Neural cell (in vitro differentiated cells): ENCODE measurements at places on chromosomes 6 and 20. TPM values are rescaled to one million over a fixed set of nuclear protein-coding genes. Genes with fewer than 3 reads are reported as not detected.

ATRN gene
- 27.5 and 29.0 TPM in 2 replicates for polyA plus RNA-seq

SYNCRIP gene
- polyA plus RNA-seq: 93.5 and 111 TPM in 2 replicates

LINC00237 gene
- polyA plus RNA-seq: not detected in 2 replicates

MLN gene
- not detected in 2 replicates for polyA plus RNA-seq

NNAT gene
- polyA plus RNA-seq: 996 and 1,180 TPM in 2 replicates

ADGB gene
- not detected in 2 replicates for polyA plus RNA-seq

C6orf132 gene
- polyA plus RNA-seq: not detected in 2 replicates

KIF6 gene
- 0.06 and 2.1 TPM in 2 replicates for polyA plus RNA-seq

MCCD1 gene
- not detected in 2 replicates for polyA plus RNA-seq

TRIM40 gene
- polyA plus RNA-seq: not detected in 2 replicates
